ENCODE measurements at places on chromosomes 4 and X. TPM values are rescaled to one million over a fixed set of nuclear protein-coding genes. Genes with fewer than 3 reads are reported as not detected.

Gene RIBC1
- total RNA-seq: 1.6 TPM

Gene GPR82
- total RNA-seq: not detected

Gene SPACA5
- total RNA-seq: 0.78 TPM

Gene FRMPD4
- 0.24 TPM for total RNA-seq

Gene MAGEB4
- total RNA-seq: not detected

- DNase-seq: peak; percentile 0
Measured at GRCh38 chr4:100008048-100008447, 58.0 kb upstream of the H2AZ1 start.

DNA sequence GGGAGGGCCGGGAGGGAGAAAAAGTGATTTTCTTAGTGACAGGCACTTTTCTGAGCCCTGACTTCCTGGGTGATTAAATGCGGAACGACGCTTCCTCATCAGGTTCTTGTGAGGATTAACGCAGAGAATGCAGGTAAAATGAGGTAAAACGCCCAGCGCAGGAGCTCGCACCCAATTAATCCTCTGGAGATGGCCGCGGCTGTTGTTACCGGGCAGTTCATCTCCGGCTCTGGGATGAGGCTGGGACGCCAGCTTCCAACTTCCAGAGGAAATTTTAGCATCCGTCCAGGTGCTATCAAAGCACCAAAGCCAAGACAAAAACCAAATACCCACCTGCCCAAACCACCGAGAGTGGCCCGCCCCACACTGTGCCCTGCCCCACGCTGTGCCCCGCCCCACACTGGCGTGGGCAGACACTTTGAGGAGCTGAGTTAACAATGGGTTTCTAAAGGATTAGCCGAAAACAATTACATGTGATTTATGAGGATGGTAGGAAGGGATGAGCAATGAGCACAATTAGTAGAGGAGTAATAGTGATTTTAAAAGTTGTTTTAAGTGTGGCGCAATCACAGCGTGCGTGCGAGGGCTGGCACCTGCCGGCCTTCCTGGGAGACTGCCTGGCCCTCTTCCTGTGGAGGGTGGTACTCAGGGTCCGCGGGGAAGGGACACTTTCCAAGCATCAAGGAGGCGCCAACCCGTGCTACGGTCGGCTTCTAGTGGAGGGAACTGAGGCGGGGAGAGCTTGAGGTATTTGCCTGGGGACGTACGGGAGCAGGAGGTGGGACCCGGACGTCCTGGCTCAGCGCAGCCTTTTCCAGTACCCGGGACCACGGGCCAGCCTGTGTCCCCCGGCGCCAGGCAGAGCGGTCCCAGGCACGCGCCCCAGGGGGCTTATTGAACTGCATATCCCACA is 41.6 kb upstream of the ADRA2C start:
- no peak for DNase-seq

GRCh38 chrX:7164174-7164573 is 16.2 kb upstream of the PUDP start:
- no peak for DNase-seq

DNA sequence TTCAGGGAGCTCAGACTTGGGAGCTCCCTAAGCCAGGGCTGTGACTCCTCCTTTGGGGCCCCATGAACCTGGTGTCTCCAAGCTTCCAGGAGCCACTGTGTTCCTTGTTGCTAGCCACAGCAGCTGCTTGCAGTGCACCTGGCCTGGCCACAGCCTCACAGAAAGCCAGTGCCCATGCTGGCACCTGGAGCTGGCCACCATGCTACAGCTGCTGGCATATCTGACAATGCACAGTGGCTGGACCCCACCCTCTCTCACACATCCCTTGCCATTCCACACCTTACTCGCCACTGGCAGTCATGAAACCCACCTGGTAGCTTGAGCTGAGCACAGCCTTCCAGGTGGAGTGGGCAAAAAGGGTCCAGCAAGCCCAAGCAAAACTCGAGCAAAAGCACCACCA is 441.7 kb downstream of the ARAP2 start:
- no peak for DNase-seq

GRCh38 chr4:147863808-147864472 is 132.1 kb downstream of the ARHGAP10 start:
- DNase-seq: no peak

DNA sequence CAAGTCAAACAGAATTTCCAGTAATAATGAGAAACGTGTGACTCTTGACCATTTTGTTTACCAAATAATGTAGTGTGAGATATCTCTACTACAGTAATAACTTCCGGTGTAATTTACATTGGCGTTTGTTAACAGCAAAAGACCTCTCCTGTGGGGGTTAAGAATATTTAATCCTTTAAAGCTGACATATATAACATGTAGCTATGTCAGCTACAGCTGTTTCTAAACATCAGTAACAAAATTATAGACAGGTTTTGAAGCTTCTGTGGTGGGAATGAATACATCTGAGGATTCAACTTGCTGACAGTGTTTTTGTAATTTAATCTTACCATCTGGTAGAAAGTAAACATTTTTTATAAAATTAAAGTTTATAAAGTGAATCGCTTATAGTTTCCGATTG is 73.6 kb upstream of the TENM3 start:
- DNase-seq: no peak

Measured in RPMI7951 (cell line).